ENCODE measurements at places on chromosomes 16 and 17.

GRCh38 chr17:80456465-80457235, 19.8 kb downstream of the NPTX1 start:
- DNase-seq, result no peak

DNA sequence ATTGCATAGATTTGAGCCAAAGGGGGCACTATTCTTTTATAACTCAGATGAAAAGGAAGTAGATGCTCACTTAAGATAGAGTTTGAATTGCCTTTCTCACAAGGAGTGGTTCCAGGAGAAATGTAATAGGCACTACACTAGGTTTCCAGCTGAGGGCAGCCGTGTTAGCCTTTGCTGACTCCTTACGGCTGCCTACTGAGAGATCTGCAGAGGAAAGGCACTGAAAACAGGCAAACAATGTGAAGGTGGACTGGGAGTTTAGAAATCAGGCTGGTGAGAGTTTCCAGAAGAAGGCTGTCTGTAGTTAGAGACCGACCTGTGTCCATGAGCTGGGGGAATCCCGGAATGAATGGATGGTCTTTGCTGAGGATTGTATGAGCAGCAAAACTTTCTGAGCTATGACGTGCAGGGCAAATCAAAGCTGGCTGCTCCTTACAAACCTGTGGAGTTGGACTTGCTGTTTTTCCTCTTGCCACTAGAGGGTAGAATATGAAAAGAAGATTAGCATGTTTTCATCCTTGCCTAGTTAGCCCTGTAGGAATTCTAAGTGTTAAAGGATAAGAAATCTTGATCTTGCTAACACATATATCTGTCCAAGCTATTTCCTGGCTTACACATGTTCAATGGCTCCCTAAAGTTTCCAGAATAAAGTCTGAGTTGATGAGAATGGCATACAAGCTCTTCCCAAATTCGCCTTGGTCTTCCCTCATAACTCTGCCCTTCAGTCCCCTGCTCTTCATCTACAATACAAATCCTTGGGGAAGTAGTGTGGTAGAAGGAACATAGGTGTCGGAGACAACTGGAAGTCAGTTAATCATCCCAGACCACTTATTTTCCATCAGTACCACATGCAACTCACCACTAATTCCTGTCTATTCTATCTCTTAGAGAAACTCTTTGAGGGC, 20.1 kb upstream of the TAOK1 start:
- DNase-seq, result peak; percentile 83

DNA sequence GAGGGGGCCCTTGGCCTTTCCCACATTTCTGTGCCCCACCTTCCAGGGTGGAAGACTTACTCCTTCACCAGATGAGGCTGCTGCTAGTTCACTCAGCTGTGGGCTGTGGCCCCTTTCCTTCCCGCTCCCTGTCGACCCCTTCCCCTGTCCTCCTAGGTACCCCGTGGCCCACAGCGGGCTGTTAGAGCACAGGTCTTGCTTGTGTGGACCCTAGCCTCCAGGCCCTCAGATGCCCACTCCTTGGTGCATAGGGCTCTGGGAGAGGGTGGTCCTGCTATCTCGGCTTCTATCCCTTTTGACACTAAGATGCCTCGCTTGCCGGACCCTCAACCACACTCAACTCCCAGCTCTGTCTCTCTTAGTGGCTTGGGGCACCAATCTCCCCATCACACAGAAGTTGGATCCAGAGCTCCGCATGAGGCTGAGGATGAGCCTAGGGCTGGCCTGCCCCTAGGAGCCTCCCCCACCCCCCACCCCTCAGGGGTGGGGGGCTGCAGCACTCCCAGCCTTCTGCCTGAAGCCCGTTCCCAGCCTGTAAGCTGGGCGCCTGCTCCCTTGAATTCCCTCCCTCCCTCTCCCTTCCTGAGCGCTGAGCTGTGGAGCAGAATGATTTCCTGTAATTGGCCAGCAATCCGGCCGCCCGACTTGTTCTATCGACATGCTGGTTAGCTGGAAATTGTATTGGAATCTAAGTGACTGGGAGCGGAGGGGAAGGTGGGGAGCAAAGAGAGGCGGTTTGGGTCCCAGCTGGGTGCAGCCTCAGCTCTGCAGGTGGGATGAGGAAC, 30.9 kb downstream of the DCAKD start:
- no peak for DNase-seq

GRCh38 chr17:46782250-46782953, 36.1 kb downstream of the WNT3 start:
- DNase-seq, result peak; percentile 35

- DNase-seq, result no peak
Observed at GRCh38 chr17:60153606-60154390, 4.0 kb downstream of the CA4 start.

DNA sequence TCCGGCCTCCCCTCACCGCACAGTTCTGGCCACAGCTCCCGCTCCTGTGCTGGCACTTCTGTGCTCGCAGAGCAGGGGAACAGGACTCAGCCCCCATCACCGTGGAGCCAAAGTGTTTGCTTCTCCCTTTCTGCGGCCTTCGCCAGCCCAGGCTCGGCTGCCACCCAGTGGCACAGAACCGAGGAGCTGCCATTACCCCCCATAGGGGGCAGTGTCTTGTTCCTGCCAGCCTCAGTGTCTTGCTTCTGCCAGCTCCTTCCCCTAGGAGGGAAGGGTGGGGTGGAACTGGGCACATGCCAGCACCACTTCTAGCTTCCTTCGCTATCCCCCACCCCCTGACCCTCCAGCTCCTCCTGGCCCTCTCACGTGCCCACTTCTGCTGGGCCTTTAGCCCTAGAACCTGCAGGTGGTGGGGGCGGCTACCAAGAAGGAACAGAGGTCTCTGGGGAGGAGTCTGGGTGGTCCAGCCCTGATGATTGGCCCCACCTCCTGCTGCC, 645 bp upstream of the ELMO3 start:
- DNase-seq, result peak; percentile 69

GRCh38 chr17:51505450-51505849, 245.1 kb downstream of the UTP18 start:
- DNase-seq, result no peak

GRCh38 chr17:36111068-36111490, 7.5 kb downstream of the CCL4 start:
- no peak for DNase-seq

- DNase-seq, result no peak
Observed at GRCh38 chr16:4103745-4104144, 12.5 kb downstream of the ADCY9 start.

GRCh38 chr16:78890373-78890895, 710.1 kb downstream of the MAF start:
- no peak for DNase-seq

GRCh38 chr17:63555500-63556156, 5.4 kb downstream of the DCAF7 start:
- no peak for DNase-seq

GRCh38 chr17:15659663-15660062, 24.4 kb downstream of the TRIM16 start:
- DNase-seq, result peak; percentile 81

DNA sequence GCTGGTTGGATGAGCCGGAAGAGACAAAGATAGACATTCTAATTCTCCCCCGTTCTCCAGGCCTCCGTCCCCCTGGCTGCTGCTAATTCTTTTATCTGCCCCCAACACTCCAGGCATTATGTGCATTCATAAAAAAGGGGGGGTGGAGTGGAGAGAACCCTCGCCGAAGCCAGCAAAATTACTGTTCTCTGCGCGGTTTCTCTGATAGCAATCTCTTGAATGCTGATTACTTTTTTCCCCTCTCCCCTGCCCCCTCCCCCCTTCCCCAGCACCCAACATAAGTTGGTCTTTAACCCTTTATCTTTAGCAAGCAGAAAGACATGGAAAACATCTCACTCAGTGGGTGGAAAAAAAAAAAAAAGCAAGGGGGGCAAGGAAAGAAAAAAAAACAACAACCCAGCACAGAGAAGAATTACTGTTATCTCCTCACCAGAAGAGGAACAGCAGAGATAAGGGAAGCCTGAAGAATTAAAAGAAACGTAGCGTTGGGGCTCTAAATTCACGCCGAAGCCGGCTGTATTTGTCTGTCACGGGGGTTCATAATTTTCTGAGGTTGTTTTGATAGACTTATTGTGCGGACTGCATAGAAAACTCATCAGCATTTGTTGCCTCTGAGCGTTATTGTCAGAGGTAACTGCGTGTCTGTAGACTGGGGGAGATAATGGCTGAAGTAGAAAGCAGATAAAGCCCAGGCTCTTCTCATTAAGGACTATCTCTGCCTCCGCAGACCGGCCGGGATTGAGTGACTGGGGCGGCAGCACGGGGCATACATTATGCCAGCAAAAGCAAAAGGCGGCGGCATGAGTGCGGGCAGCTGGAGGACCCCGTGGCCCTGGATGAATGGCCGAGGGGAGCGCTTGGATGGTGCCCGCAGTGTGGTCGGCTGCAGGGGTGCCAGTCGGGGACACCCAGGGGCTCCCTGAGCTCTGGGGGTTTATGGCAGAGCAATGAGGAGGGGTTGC, 126.9 kb downstream of the MRM1 start:
- DNase-seq, result no peak

DNA sequence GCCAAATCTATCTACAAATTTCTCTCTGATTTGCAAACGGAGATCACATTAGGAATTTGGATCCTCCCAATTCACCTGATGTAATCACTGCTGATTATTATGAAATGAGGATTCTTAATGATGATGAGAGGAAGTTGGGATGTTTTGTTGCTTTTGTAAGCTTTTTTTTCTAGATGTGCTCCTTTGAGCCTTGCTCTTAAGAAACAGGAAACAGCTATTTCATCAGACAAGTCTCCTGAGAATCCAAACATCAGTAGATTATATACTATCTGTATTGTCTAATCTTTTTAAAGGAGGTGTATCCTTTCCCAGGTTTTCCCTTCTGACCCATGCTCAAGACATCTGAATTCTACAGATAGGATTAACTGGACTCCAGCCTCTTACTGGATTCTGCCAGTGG, 73.3 kb downstream of the KIF2B start:
- DNase-seq, result no peak

GRCh38 chr16:53071748-53072301, 17.0 kb downstream of the CHD9 start:
- no peak for DNase-seq

DNA sequence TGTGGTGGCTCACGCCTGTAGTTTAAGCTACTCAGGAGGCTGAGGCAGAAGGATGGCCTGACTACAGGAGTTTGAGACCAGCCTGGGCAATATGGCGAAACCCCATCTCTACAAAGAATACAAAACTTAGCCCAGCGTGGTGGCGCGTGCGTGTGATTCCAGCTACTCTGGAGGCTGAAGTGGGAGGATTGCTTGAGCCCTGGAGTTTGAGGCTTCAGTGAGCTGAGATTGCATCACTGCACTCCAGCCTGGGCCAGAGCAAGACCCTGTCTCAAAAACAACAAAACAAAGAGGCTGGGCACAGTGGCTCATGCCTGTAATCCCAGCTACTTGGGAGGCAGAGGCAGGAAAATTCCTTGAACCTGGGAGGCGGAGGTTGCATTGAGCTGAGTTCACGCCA, 7.0 kb upstream of the CSNK1D start:
- no peak for DNase-seq

- DNase-seq, result no peak
Observed at GRCh38 chr16:28495795-28496749, 1.6 kb downstream of the APOBR start.

DNA sequence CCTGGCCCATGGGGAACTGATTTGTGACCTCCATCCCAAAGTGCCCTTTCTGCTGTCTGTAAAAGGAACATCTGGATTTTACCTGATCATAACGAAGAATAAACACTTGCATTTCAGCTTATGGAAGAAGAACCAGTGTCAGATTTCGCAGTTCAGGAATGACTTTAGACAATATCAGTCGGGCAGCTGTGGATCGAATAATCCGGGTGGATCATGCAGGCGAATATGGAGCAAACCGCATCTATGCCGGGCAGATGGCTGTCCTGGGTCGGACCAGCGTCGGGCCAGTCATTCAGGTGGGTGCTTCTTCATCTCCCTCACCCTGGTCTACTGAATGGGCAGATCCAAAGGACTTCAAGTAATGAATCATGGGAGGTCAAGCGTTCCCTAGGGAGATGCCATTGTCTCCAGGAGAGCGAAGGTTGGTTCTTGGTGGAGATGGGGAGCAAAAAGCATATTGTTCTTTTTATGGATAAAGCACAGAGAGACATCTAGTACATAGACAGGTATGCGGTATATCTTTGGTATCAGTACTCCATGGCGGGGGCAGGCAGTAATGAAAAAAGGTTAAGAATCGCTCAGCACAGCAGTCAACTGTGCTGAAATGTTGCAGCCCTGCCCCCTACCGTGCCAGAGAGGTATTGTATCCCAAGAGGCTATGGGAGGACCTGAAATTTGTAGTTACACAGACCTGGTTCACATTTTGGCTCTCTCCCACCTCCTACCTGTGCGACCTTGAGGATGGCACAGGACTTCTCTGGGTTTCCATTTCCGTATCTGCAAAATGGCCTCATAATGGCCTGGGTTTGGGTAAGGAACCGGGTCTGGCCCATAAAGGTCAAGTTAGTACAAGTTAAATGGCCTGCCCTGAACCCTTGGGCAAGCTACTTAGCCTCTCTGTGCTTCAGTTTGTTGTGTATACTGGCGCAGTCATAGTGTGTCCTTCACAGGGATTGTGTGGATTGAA, 4.7 kb downstream of the COQ7 start:
- peak; percentile 57 for DNase-seq

DNA sequence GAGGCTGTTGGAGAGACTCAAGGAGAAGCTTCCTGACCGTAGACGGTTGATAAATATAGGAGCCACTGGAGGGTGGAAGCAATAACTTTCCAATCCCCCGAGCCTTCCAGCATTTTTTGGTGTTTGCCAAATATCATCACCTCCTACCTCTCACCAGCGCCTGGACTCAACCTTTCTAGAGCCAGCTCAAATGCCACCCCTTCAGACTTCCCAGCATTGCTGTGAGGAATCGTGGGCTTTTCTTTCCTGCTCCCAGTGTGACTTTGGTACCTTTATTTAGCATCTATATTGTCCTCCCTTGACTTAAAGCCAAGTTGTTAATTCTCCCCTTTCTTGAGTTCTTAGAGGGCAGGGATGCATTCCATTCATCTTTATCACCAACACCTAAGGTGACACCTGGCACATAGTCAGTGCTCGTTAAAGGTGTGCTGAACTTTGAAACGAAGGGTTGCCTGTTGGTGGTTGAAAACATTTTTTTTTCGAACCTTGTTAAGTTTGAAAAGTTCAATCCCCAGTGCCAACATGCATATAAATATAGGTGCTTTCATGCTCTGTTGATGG, 35.3 kb upstream of the CCR7 start:
- DNase-seq, result peak; percentile 15

DNA sequence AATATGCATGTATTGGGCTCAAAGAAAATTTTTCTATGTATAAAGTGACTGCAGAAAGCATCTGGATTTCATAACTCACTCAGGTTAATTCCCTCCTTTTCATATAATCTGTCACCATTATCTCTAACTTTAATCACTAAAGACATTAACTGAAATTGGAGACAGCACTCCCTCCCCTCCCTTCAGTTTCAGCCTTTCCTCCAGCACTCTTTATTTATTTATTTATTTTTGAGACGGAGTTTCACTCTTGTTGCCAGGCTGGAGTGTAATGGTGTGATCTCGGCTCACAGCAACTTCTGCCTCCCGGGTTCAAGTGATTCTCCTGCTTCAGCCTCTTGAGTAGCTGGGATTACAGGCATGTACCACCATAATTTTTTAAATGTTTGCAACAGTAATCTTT, 43.1 kb downstream of the CDH8 start:
- no peak for DNase-seq

- DNase-seq, result no peak
Observed at GRCh38 chr16:31439519-31439918, 3.1 kb downstream of the ZNF843 start.
